Ureter (tissue), 1 donor: ENCODE measurements at places on chromosomes 4 and X.

DNA sequence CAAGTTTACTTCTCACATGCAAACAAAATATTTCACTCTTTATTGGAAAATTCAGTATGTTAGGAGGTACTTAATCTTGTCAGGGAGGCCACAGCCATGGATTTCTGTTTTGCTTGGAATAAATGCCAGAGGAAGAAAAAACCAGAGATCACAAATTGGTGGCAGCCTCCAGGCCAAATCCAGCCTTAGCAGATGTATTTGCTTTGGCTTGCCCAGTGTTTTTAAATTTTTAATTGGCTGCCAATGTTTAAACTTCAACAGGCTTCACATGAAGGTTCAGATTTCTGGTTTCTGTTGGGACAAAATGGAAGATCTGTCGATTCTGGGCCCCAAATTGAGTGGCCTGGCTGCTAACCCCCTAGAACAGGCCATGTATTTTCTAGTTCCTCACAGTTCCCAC is 19.2 kb downstream of the YY2 start:
- no peak for DNase-seq

GRCh38 chr4:47933840-47934239 is 19.5 kb upstream of the NFXL1 start:
- no peak for DNase-seq

DNA sequence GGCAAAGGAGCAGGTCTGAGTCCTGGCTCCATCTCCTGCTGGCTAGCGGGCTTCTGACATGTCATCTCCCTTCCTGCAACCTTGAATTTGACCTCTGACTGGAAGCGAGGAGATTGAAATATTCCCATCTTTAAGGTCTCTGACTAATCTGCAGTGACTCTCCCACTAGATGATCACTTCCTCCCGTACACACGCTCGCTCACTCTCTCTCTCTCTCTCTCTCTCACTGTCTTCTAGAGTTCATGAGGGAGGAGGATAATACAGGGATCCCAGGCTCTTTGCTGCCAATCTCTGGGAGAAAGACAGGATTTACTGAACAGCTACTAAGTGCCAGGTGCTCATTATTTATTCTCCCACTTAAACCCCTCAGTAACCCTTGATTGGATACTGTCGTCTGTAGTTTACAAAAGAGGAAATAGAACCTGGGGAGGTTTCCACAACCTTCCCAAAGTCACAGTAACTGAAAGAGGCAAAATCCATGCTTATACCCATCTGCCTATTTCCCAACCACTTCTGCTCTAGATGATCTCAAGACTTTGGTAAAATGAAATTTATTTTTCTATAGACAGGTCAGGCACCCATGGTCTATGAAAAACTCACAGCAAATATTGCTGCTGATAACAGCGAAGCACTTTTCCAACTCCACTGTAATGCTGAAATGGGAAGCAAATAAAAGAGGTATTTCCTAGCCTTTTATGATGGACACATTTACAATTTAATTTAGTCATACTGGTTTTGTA is 193.5 kb upstream of the C1QTNF7 start:
- DNase-seq: no peak

DNA sequence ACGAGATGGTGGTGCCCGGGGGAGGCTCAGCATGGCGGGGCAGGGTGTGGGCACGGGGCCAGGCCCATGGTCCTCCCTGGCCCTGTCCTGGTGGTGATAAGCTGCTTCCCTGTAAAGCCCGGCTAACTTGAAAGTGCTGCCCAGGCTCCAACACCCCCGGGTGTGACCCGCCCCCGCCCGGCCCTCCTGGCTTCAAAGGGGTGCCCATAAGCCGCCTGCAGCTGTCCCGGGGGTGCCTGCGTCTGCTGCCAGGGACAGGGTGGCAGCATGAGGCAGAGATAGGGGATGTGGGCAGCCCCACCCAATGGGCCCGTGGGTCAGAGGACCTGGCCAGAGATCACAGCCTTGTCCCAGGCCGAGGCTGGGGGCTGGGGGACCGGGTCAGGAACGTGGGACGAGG is 18.1 kb downstream of the FGFRL1 start:
- no peak for DNase-seq

GRCh38 chr4:136763919-136764318 is 768.4 kb downstream of the PCDH18 start:
- no peak for DNase-seq

DNA sequence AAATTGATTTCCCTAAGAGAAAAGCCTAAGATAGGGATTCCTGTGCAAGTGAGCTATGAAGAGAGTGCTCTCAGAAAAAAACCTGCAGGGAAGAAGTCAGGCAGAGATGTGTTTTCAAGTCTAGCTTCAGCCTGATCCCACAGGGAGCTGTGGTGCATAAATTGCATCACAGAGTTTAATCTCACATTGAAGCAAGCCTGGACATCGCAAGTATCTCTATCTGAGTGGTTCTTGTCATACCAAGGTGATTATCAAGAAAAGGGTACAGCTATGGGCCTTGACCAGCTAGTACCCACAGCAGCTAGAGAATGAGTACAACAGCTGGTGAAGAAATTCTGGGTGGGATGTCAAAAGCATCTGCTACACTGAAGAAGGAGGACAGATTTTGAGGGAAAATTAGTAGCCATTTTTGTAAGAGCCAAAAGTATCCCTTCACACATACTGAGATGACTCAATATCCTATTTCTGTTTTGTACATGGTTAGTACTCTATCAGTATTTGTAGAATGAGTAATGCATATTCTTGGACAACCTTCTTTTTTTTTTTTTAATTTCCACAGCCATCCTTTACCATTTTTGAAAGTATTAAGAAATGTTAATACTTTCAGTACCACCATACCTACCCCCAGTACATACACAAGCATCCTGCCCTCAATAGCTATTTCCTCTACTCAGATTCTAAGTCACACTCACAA is 708.9 kb downstream of the IL1RAPL1 start:
- no peak for DNase-seq

DNA sequence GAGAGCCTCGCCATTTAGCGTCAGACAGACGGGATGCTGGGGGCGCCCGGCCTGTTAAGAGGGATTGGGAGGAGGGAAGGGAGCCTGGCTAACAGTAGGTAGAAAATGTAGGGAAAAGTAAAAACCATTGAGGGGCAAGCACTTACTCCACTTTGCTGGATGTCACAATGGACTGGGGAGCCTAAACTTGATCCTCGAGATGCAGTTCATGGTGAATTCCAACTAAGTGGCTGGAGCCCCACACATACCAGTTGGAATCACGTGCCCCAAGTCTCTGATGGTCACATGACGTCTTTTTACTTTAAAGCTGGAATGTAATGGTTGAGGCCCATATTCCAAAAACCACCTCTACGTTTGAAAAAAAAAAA is 1.5 kb downstream of the PLS3 start:
- DNase-seq: no peak

DNA sequence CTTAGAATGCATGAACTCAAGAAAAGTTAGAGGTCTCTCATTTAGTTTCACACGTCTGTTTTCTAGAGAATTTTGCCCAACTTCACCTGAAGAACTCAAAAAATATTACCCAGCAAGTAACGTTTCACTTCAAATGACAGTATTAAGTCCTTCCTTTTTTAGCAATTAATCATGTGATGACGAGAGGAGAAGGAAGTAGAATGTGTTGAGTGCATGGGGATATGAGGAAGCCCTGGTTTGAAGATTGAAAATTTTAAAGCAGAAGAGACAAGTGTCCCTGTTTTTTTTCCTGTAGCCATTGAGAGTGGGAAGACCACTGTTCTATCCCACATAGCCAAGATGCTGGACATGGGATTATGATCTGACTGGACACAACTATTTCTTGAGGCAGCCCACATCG is 406.3 kb upstream of the CPEB2 start:
- DNase-seq: no peak

- no peak for DNase-seq
Observed at GRCh38 chr4:27100713-27101112, 240.1 kb downstream of the STIM2 start.

GRCh38 chr4:138666366-138666765 is 349.2 kb upstream of the NOCT start:
- DNase-seq: no peak

GRCh38 chr4:111991163-111991562 is 154.1 kb upstream of the FAM241A start:
- no peak for DNase-seq

- DNase-seq: no peak
Observed at GRCh38 chrX:154710309-154710708, 40.6 kb downstream of the GAB3 start.

- no peak for DNase-seq
Observed at GRCh38 chr4:15006416-15007024, 4.2 kb downstream of the CPEB2 start.

- DNase-seq: no peak
Observed at GRCh38 chr4:7922466-7922865, 17.2 kb downstream of the AFAP1 start.

DNA sequence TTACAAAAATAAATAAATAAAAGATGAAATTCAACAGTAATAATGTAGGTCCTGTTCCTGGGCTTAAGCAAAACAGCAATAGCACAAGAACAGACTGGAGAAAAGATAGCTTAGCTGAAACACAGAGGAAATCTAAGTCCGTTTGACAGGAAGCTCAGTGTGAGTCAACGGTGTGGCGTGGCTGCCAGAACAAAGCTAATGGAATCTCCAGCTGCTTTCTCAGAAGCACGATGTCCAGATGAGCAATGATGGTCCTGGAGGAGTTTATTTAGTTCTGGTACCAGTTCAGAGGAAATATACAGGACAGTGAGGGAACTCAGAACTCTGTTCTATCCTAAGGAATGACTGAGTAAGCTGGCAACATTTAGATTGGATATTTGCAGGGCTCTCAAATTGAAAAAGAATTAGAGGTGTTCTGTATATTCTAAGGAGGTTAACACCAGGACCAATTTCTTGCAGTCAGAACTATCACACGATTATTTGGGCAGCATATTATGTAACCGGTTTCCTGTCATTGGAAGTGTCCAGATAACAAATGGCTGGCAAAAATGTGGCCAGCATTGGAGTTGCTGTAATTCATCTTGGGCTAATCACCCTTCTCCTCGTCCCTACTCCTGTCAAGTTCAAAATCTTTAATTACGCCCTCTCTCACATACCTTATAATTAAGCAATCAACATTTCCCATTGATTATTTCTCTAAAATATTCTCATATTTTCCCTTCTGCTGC is 12.7 kb downstream of the GAB3 start:
- no peak for DNase-seq

GRCh38 chr4:85956293-85956945 is 403.4 kb downstream of the MAPK10 start:
- DNase-seq: no peak

DNA sequence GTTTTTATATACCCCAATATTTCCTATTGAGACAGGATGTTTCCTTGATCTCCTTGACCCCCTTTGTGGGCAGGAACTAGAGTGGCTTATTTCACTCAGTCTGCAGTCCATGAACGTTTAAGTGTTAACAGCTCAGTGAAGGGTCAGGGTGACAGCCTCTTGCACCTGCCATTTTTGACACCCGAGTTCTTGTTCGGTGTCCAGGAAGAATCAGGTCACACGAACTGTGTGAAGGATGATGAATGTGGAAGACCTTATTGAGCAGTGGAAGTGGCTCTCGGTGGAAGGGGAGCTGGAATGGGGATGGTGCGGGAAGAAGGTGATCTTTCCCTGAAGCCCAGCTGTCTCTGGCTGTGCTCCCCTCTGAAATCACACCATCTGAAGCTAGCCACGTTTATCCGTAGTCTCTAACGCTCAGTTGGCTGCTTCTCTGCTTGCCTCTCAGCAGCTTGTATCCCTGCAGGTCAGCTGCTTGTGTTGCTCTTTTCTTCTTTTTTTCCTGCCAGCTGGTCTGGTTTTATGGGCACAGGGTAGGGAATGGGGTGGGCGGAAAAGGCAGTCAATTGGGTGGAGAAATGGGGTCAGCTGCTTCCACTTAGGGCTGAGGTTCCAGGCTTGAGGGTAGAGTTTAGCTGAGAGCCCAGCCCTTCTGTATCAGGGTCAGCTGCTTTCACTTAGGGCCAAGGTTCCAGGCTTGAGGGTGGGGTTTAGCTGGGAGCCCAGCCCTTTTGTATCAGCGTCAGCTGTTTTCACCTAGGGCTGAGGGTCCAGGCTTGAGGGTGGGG is 29.0 kb upstream of the CCNG2 start:
- DNase-seq: no peak

GRCh38 chrX:15721911-15722310 is 16.2 kb upstream of the CA5B start:
- no peak for DNase-seq

GRCh38 chrX:30215357-30215843 is at the start of gene MAGEB2:
MAGEB2 (plus strand) TSS chrX:30215563; CDS start chrX:30218581, 3,018 bp downstream.
- DNase-seq: no peak

DNA sequence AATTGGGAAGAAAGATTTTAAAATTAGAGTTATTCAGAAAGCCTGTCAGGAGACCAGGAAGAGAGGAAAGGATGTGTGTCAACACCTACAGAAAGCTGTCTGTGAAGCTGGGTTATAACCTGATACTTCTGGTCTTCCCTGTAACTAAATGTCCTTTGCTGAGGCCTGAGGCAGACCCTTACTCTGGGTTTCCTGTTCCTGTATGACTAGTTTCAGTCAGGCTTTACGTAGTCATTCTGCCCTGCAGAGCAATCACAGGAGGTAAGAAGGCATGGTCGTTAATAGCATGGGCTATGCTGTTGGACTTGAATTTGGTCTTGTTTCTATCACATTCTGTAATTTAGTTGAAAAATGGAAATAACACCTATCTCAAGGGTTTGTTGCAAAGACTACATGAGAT is 110.5 kb upstream of the IGFBP7 start:
- no peak for DNase-seq

DNA sequence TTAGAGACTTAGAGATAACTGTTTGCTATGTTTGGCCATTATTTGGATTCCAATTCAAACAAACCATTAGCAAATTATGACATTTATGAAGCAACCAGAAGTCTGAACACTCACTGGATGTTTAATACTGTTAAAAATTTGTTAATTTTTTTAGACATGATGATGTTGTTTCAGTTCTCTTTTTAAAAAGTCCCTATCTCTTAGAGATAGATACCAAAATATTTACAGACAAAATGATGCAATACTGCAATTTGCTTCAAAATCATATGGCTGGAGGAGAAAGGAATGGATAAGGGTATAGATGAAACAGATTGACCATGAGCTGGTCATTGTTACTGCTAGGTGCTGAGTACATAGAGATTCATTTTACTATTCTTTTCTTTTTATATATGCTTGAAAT is 534.6 kb downstream of the BCOR start:
- no peak for DNase-seq

GRCh38 chrX:57445076-57445475 is 146.7 kb upstream of the ZXDB start:
- DNase-seq: no peak

DNA sequence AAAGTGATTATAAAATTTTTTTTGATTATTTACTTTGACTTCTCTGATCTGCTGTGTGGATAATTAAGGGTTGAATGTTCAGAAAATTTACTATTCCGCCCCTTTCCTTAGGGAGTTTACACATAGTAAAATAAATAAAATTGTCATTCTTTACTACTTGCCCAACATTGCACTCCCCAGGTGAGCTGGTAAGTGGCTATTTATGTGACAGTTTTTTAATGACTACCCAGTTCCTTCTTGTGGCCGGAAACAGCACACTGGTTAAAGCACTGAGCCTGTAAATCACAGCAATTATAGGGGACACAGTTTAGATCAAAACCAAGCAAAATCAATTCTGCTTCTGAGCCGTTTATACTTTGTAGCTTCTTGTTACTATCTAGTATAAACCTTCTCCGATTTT is 158.1 kb downstream of the FHIP1A start:
- no peak for DNase-seq

GRCh38 chrX:42704454-42704853 is 73.5 kb downstream of the PPP1R2C start:
- DNase-seq: no peak

GRCh38 chr4:100372432-100372831 is 145.4 kb downstream of the EMCN start:
- no peak for DNase-seq

- DNase-seq: no peak
Observed at GRCh38 chrX:52977953-52978352, 19.6 kb upstream of the FAM156A start.
